ENCODE measurements at places on chromosomes 7 and 10. TPM values are rescaled to one million over a fixed set of nuclear protein-coding genes. Genes with fewer than 3 reads are reported as not detected.

DNA sequence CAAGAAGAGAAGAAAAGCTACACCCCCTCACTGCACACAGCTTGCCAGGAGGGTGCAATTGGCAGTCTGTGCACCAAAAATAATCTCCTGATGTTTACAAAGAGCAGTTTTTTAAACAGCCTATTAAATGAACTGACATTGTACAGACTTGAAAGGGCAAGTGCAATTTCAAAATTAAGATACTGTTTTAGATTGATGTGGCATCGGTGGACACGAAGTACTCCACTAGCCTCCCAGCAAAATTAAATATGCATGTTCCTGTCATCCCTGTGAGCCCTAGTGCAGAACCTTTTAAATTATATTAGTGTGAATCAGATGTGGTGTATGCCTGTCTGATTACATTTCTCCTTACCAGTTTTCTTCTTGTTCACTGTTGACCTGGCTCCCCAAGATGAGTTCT lies 87.9 kb downstream of the WIPF3 start:
- DNase-seq, result no peak

- no peak for DNase-seq
These were observed 1.7 kb downstream of the DPY19L1 start for GRCh38 chr7:35035511-35035961.

MRPS24 gene
- total RNA-seq, result 200 TPM

PRPS1L1 gene
- not detected for total RNA-seq

DNA sequence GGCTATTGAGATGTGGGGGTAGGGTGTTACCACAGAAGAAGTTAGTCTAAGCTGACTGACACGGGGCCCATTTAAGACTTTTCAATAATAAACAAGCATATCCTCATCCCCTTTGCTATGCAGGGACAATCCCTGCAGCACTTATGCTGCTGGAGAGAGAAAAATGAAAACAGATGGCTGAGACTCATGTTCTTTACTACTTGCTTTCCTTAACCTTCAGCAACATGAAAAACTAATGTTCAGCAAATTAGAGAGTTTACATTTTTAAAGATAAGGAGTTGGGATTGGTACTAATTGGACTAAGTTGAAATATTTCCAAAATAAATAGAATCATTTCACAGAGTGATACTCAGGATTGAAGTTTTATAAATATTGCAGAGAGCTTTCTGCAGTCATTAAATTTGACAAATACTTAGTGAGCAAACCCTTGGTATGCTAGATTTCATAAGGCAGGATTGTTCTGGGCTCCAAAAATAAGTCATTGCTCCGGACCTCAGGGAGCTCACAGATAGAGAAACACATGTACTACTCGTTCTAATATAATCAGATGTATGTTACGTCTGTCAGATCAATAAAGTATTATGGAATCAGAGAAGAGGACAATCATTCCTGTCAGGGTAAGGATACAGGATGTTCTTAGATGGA lies 147.1 kb upstream of the LRRN3 start:
- DNase-seq, result no peak

GRCh38 chr10:128894641-128895040 lies 572.4 kb upstream of the MGMT start:
- DNase-seq, result no peak
